ENCODE measurements at places on chromosomes 11 and 22.

DNA sequence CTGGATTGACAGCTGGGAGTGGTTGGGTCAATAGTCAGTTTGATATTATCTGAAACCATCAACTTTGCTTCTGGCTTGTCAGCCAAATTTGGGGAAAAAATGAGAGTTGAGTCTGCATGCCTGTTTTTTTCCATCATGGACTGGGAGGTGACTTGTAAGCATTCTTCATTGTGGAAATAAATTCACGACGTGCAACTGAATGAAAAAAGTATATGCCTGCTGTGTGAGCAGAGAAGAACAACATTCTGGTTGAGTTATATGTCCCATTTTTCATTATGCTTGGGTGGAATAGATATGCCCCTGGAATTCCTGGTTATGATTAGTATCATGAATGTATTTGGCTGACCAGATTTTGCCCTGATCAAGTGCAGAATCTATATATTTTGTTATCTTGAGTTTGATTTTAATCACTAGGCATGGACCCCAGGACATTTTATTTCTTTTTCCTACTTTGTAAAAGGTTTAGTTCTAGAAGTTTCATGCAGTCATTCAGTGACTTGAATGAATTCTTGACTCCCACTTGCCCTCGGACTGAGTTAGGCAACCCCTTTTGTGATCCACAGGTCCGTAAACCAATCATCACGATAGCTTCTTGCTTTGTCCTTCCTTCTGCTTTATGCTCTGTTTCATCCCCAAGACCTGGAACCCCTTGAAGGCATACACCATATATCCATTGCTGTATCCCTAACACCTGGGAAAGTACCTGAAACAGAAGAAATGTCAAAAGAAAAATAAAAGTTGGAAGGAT, 205.8 kb downstream of the NAV2 start:
- DNase-seq: no peak

- DNase-seq: no peak
These were observed 84.9 kb downstream of the CTTN start for GRCh38 chr11:70483077-70483861.

DNA sequence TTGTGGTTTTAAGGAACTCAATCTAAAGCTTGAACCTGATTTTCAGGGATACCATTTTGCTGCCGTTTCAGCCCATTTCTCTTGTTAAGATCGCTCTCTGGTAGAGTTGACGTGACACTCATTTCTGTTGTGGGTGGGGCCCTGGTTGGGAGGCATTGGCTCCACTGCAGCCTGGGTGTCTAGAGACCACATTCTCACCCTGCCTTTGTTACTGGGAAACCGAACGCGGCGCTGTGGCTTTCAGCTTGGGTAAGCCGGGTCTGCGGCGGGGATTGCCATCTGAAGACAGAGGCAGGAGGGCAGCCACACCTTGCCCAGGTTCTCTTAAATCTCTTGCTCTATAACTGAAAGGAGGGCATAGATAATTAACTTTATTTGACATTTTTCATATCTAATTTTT, 3.2 kb downstream of the EHF start:
- DNase-seq: no peak

GRCh38 chr11:91263496-91264365, 960.9 kb upstream of the FAT3 start:
- DNase-seq: no peak

DNA sequence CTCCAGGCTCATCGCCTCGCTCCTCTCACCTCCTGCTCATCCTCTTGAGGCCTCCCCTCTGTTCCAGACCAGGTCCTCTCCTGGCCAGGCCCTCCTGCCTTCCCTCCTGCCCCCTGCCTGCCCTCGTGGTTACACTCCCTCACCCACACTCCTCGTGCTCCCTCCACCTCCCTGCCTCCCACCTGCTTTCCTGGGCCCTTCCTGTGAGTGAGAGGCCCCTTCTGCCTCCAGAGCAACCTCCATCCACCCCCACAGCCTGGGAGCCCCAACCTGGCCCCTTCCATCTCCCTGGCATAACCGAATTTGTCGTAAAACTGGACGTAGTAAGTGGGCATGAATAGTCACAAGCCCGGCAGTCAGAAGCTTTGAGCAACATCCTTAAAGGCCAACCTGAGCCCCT, 4.5 kb downstream of the APOBEC3G start:
- DNase-seq: no peak

- DNase-seq: no peak
These were observed 104.3 kb downstream of the MAML2 start for GRCh38 chr11:96238563-96239135.
